Osteocyte (in vitro differentiated cells): ENCODE measurements at places on chromosomes 11 and 22. TPM values are rescaled to one million over a fixed set of nuclear protein-coding genes. Genes with fewer than 3 reads are reported as not detected.

The P2RY6 gene
- not detected in 2 replicates for total RNA-seq

The HMOX1 gene
- total RNA-seq, result 37.2 and 44.3 TPM in 2 replicates

The OR52B6 gene
- not detected in 2 replicates for total RNA-seq

The ADAMTS15 gene
- 78.8 and 81.6 TPM in 2 replicates for total RNA-seq

The RAB38 gene
- total RNA-seq, result not detected in 2 replicates

The GSTT2B gene
- not detected in 2 replicates for total RNA-seq

The RCN1 gene
- 162 and 174 TPM in 2 replicates for total RNA-seq

The TRIM49 gene
- not detected in 2 replicates for total RNA-seq

The SCN2B gene
- not detected in 2 replicates for total RNA-seq

GRCh38 chr11:117875382-117876058, 938 bp downstream of the FXYD6 start:
- peaks cover 12% of the 10 kb centered on the region for H3K4me1 ChIP-seq
- peak; percentile 79 for DNase-seq
- no peaks in the 10 kb centered on the region for H3K36me3 ChIP-seq
- no peak overlapping the region for H3K27ac ChIP-seq

DNA sequence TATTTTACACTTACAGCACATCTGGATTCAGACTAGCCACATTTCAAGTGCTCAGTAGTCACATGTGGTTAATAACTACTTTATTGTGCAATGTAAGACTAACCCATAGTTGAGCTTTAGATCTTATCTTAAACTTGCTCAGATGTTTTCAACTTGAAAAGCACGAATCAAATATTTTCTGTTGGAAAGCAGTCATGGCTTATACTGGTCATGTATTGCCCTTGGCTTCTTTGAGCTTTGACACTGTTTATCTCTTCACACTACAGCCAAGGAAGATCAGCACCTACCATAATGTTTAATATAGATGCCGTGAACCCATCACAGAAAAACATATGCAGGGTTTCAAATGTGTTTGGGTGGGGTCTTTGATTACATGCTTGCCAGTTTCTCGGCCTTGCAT, 4.4 kb downstream of the RBX1 start:
- DNase-seq, result no peak
- H3K4me1 ChIP-seq, result peaks cover 22% of the 10 kb centered on the region
- H3K27ac ChIP-seq, result no peak overlapping the region
- peaks cover 25% of the 10 kb centered on the region for H3K36me3 ChIP-seq

- H3K4me1 ChIP-seq, result peaks cover 3% of the 10 kb centered on the region
- no peak overlapping the region for H3K27ac ChIP-seq
- no peaks in the 10 kb centered on the region for H3K27me3 ChIP-seq
- peak; percentile 42 for DNase-seq
- no peak overlapping the region for H3K4me3 ChIP-seq
Measured at GRCh38 chr22:48796310-48797015, 1031.2 kb downstream of the BRD1 start.

GRCh38 chr22:34111210-34111824, 191.0 kb upstream of the LARGE1 start:
- no peak overlapping the region for H3K4me3 ChIP-seq
- no peaks in the 10 kb centered on the region for H3K27me3 ChIP-seq
- no peaks in the 10 kb centered on the region for H3K4me1 ChIP-seq
- no peak for DNase-seq
- no peaks in the 10 kb centered on the region for H3K36me3 ChIP-seq
- H3K27ac ChIP-seq, result no peak overlapping the region

- no peak overlapping the region for H3K4me3 ChIP-seq
- peaks cover 44% of the 10 kb centered on the region for H3K4me1 ChIP-seq
- H3K36me3 ChIP-seq, result no peaks in the 10 kb centered on the region
- H3K27ac ChIP-seq, result no peak overlapping the region
- no peaks in the 10 kb centered on the region for H3K27me3 ChIP-seq
- DNase-seq, result no peak
Measured at GRCh38 chr11:67026941-67027340, 4.0 kb downstream of the SYT12 start.

DNA sequence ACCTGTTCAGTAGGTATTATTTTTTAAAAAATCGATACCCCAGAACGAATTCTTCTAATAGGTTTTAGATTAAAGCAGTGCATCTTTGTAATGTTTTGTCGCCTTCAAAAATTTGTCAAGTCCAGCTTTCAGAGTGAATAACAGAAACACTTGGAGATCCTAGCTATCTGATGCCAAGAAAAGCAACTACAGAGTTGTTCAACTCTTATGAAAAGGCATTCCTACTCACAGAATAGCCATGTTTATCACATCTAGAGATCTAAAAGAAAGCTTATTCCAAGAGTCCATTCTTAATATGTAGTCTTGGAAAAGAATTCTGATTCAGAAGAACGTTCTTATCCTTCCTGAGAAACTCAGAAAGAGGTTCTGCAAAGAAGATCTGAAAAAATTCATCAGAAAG, 268.5 kb downstream of the TTC28 start:
- DNase-seq, result no peak
- H3K4me1 ChIP-seq, result peaks cover 38% of the 10 kb centered on the region
- H3K27ac ChIP-seq, result no peak overlapping the region

GRCh38 chr11:104853276-104853675, 45.0 kb downstream of the CASP12 start:
- H3K4me3 ChIP-seq, result no peak overlapping the region
- no peaks in the 10 kb centered on the region for H3K36me3 ChIP-seq
- no peak overlapping the region for H3K27ac ChIP-seq
- no peaks in the 10 kb centered on the region for H3K27me3 ChIP-seq

GRCh38 chr22:26585104-26585790, 4.7 kb downstream of the TPST2 start:
- peak overlapping the region; percentile 23 for H3K4me3 ChIP-seq
- DNase-seq, result no peak
- no peaks in the 10 kb centered on the region for H3K36me3 ChIP-seq
- peaks cover 38% of the 10 kb centered on the region for H3K4me1 ChIP-seq

- no peaks in the 10 kb centered on the region for H3K36me3 ChIP-seq
- no peak for DNase-seq
- H3K4me3 ChIP-seq, result no peak overlapping the region
- no peaks in the 10 kb centered on the region for H3K4me1 ChIP-seq
- no peaks in the 10 kb centered on the region for H3K27me3 ChIP-seq
- no peak overlapping the region for H3K27ac ChIP-seq
Measured at GRCh38 chr11:62344210-62344609, 7.0 kb downstream of the ASRGL1 start.

GRCh38 chr11:126627421-126627820, 271.9 kb downstream of the ST3GAL4 start:
- no peak for DNase-seq
- no peak overlapping the region for H3K27ac ChIP-seq
- H3K4me3 ChIP-seq, result no peak overlapping the region

- no peak overlapping the region for H3K27ac ChIP-seq
- H3K36me3 ChIP-seq, result no peaks in the 10 kb centered on the region
- H3K4me1 ChIP-seq, result peaks cover 10% of the 10 kb centered on the region
- peak; percentile 60 for DNase-seq
- peaks cover 31% of the 10 kb centered on the region for H3K27me3 ChIP-seq
- no peak overlapping the region for H3K4me3 ChIP-seq
Measured at GRCh38 chr11:130214861-130215530, 55.4 kb downstream of the ST14 start.

- H3K36me3 ChIP-seq, result no peaks in the 10 kb centered on the region
- no peaks in the 10 kb centered on the region for H3K4me1 ChIP-seq
- H3K4me3 ChIP-seq, result no peak overlapping the region
- DNase-seq, result peak; percentile 49
- no peak overlapping the region for H3K27ac ChIP-seq
Measured at GRCh38 chr22:33028234-33028633, 29.9 kb downstream of the SYN3 start.

DNA sequence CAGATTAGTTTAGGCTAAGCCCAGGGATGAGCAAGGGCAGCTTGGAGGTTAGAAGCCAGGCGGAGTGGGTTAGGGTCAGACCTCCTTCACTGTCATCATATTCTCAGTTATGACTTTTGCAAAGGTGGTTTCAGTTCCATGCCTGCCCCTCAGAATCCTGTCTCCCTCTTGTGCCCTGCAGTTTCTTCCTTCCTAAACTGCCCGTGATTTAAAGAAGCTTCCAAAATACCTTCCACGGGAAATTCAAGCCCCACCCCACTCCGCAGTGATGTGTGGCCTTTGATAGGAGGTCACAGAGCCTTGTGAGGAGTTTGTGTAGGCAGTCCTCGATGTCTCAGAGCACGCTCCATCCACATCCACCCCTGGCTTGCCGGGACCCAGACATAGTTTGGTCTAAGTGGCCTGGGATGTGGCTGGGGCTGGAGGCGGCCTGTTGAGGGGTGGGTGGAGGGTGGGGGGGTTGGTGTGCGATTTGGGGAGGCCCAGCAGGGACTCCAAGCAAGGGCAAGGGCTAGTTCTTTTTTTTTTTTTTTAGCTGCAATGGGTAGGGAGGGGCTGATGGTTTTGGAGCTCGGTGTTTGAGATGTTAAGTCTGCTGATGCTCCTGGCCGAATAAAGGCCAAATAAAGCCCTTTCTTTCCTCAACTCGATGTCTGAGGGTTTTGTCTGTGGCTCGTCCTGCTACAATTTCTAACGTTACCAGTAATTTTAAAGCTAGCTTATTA, 1.6 kb upstream of the IFITM1 start:
- H3K36me3 ChIP-seq, result peaks cover 12% of the 10 kb centered on the region
- H3K4me1 ChIP-seq, result peaks cover 56% of the 10 kb centered on the region
- H3K27ac ChIP-seq, result peak overlapping the region; percentile 80
- H3K4me3 ChIP-seq, result peak overlapping the region; percentile 65

DNA sequence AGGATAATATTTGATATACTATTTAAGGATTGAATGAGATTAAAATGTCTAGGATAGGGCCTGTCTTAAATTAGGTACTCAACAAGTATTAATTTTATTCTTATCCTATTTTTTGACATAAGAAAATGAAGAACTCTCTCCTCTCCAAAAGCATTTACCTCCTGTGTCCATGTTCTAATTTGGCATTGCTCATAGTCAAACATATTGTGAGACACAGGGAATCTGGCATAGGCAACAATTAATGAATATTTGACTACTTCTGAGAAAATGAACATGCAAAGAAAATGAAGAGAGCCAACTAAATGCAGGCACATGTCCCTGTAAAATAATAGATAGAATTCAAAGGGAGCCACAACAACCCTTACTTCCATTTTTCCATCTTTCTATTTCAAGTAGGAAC, 198.5 kb upstream of the C11orf87 start:
- no peak overlapping the region for H3K27ac ChIP-seq
- H3K4me1 ChIP-seq, result no peaks in the 10 kb centered on the region
- no peaks in the 10 kb centered on the region for H3K27me3 ChIP-seq
- no peaks in the 10 kb centered on the region for H3K36me3 ChIP-seq
- no peak overlapping the region for H3K4me3 ChIP-seq
- DNase-seq, result no peak

GRCh38 chr11:78256962-78257361, 68.2 kb downstream of the USP35 start:
- no peak for DNase-seq
- no peaks in the 10 kb centered on the region for H3K4me1 ChIP-seq
- no peaks in the 10 kb centered on the region for H3K36me3 ChIP-seq
- no peaks in the 10 kb centered on the region for H3K27me3 ChIP-seq
- H3K27ac ChIP-seq, result no peak overlapping the region

GRCh38 chr11:134489728-134490127, 77.7 kb upstream of the B3GAT1 start:
- DNase-seq, result no peak
- H3K27ac ChIP-seq, result no peak overlapping the region
- H3K27me3 ChIP-seq, result no peaks in the 10 kb centered on the region
- no peaks in the 10 kb centered on the region for H3K36me3 ChIP-seq
- H3K4me3 ChIP-seq, result no peak overlapping the region

DNA sequence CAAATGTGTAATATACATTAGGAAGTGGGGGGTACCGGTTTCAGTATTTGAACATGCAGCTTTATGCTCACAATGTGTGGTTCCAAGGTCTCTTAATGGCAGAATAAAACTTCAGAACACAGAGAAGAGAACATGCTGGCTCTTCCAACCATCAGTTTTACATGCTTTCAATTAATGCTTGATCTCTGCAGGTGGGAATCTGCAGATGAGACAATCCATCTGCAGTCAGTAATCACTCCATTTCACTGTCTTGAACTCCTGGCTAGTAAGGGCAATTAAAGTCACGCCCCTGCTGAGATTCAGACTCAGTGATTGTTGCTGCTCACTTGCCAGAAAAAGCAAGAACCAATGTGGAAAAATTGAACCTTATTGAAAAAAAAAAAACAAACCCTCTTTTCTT, 945.7 kb downstream of the DLG2 start:
- no peaks in the 10 kb centered on the region for H3K36me3 ChIP-seq
- no peak for DNase-seq
- no peaks in the 10 kb centered on the region for H3K4me1 ChIP-seq
- no peaks in the 10 kb centered on the region for H3K27me3 ChIP-seq

DNA sequence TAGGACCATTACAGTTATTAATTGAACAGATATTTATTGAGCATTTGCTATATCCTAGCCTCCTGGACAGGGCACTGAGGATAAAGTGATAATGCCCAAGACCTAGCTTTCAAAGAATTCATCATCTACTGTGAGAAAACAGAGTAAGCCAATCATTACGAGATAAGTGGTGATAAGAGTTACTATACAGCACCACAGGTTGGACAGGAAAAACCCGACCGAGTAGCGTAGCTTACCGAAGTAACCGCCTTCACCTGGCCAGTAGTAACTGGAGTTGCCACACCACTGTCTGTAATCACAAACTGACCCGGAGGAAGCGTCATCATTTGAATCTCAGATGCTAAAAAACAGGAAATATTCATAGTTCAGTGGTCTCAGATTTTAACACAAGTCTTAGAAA, 10.0 kb upstream of the NFRKB start:
- no peak for DNase-seq
- no peaks in the 10 kb centered on the region for H3K4me1 ChIP-seq
- H3K36me3 ChIP-seq, result peaks cover 45% of the 10 kb centered on the region
- no peak overlapping the region for H3K4me3 ChIP-seq

GRCh38 chr11:762421-763072, 14.7 kb downstream of the GATD1 start:
- peaks cover 7% of the 10 kb centered on the region for H3K4me1 ChIP-seq
- peak overlapping the region; percentile 29 for H3K27ac ChIP-seq
- no peak for DNase-seq
- no peaks in the 10 kb centered on the region for H3K27me3 ChIP-seq

DNA sequence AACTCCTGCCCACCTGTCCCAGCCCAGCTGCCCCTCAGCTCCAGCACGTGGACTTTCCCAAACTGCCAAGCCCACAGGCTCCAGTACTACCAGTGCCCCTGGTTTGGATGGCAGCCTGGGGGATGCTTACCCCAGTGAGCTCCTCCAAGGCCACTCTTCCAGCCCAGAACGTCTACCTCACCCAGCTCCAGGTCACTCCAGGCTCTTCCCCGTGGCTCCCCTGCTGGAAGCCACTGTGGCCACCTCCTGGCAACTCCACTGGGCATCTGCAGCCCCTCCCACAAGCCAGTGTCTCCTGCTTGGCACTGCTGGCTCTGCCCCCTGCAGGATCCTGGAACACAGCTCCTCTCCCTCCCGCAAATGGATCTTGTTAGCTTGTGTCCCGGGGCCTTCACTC, 29.3 kb downstream of the LMO1 start:
- peaks cover 6% of the 10 kb centered on the region for H3K27me3 ChIP-seq
- DNase-seq, result no peak
- H3K4me3 ChIP-seq, result no peak overlapping the region
- H3K27ac ChIP-seq, result no peak overlapping the region

- H3K36me3 ChIP-seq, result peaks cover 10% of the 10 kb centered on the region
- H3K4me3 ChIP-seq, result no peak overlapping the region
- H3K4me1 ChIP-seq, result peaks cover 11% of the 10 kb centered on the region
- peak overlapping the region; percentile 63 for H3K27ac ChIP-seq
- no peaks in the 10 kb centered on the region for H3K27me3 ChIP-seq
Measured at GRCh38 chr22:19974268-19974861, 32.7 kb upstream of the TXNRD2 start.
